ENCODE measurements at places on chromosomes 7 and 10.

DNA sequence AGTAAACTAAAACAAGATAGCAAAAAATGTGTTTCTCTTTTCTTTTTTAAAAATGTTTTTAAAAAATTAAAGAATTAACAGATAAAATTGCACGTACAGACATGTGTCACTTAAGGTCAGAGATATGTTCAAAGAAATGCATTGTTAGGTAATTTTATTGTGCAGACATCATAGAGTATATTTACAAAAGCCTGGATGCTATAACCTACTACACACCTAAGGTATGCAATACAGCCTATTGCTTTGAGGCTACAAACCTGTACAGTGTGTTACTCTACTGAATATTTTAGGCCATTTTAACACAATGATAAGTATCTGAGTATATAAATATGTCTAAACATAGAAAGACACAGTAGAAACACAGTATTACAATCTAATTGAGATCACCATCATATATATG lies 253.1 kb downstream of the PRKG1 start:
- DNase-seq = no peak

DNA sequence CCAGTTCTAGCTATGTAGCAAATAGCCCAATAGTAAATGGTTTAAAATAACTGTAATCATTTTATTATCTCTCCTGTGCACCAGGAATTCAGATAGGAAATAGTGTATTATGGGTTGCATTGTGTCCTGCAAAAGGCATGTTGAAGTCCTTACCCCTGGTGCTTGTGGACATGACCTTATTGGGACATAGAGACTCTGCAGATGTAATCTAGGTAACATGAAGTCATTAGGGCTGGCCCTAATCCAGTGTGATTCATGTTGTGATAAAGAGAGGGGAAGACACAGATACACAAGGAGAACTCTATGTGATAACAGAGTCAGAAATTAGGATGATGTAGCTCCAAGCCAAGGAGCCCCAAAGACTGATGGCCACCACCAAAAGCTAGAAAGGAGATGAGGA lies 462.8 kb downstream of the GALNT17 start:
- DNase-seq = no peak

GRCh38 chr7:106562711-106563366 lies 98.1 kb downstream of the CCDC71L start:
- no peak for DNase-seq

GRCh38 chr10:124286621-124287020 lies 132.1 kb downstream of the OAT start:
- DNase-seq = no peak

DNA sequence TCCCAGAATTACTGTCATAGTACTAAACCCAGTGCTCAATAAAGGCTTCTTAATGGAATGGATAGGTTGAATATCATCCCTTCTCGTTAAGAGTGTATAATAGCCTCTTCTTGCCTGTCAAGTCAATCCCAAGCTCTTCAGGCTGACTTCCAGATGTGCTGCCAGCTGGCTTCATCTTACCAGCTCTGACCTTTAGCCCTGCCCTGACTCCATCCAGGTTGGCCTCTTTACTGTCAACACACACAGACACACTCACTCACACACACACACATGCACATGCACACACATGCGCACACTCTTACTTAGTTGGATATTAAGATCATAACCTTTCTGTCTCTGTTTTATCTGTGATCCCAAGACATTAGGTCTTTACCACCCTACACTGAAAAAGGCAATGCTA lies 49.1 kb downstream of the ASB4 start:
- no peak for DNase-seq

GRCh38 chr7:86929293-86930109 lies 130.0 kb downstream of the ELAPOR2 start:
- peak; percentile 20 for DNase-seq

- no peak for DNase-seq
Observed at GRCh38 chr10:119917777-119918176, 25.2 kb downstream of the SEC23IP start.

DNA sequence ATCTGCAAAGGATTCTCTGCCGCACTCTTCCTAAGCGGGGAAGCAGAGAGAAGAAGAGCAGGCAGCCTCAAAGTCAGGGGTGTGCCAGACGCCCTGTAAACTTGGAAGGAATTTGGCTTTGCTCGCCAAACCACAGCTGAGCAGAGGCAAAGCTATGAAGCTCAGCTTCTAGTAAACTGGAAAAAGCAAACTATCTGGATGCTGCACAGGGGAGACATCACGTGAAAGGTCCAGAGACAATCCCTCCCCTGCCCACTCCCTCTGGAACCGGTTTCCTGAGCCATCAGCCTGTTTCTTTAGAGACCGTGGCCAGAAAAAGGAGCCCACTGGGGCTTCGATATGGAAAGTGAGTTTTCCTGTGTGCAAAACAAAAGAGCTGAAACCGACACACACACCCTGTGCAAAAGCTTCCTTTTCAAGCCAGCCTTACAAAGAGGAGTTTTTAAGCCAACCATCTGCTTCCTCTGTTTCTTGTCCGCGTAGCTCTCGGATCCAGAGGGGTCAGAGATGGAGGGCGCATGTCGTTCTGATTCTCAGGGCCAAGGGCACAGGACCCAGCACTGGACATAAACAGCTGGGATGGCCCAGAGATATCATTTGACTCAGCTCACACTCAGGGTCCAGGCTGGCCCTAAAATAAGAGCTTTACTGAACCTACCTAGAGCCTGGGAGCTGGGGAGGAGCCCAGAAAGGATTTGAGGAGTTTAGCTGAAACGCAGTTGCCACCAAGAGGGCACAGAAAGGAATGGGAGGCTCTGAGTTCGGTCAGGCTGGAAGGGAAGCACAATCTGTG lies 58.2 kb upstream of the DNAAF5 start:
- no peak for DNase-seq

DNA sequence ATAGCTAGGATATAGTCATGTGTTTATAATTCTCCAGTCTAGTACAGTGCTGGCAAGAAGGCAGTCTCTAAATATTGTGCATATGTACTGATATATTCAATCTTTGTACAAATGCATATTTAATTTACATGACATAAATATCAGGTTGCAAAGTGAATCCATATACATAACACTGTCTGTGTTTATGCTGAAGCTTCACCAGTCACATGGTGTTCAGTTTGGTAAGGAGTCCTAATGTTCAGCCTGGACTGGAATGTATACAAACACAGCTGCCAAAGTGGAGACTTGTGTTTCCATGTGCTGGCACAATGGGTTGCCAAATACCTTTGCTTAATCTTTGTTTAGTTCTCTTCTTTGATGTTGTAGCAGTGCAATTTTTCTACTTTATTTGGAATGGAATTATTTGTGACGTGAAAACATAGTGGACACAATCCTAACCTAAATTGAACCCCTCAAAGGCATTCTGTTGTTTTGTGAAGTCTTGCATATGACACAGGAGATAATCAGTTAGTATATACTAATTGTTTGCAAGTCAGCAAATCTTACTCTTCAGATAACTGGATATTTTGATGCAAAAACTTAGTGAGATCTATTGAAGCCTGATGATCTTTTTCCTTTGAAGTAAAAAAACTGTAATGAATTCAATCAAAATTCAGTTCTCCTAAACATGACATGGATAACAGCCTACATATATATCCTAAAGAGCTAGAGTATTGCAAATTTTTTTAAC lies 17.3 kb upstream of the ARL4A start:
- no peak for DNase-seq

DNA sequence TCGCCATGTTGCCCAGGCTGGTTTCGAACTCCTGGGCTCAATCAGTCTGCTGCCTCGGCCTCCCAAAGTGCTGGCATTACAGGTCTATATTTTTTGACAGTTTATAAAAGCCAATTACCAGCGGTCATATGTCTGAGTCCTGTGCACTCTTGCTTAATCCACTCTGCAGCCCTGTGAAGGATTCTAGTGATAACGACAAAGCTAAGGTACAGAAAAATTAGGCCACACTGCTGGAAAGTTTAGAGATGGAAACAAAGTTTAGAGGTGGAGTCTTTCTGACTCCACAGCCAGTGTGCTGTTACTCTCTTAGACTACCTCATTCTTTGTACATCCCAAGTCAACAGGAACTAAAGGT lies 707 bp downstream of the PTER start:
- no peak for DNase-seq

DNA sequence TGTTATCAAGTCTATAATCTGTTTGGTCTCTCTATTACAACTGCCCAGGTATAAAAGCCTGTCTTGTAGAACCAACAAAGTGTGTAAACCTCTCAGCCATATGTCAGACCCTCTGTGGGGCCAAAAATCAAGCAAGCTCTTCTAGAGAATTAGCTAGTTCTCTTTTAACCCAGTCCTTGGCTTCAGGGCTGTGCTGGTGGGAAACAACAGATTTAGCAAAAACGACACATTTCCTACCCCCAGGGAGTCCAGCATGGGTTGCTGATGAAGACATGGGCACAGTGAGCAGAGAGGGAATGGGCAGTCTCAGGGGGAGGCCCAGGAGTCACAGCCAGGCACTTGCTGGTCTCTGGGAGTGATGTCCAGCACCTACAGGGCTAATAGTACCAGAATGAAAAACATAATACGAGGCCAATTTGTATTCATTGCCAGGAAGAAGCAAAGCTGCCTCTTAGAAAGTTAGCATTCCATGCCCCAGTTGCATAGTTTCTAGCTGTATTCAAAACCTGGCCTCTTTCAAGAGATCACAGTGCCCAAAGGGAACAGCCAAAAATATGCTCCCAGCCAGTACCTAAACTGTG lies 80.1 kb downstream of the FRMD4A start:
- no peak for DNase-seq

DNA sequence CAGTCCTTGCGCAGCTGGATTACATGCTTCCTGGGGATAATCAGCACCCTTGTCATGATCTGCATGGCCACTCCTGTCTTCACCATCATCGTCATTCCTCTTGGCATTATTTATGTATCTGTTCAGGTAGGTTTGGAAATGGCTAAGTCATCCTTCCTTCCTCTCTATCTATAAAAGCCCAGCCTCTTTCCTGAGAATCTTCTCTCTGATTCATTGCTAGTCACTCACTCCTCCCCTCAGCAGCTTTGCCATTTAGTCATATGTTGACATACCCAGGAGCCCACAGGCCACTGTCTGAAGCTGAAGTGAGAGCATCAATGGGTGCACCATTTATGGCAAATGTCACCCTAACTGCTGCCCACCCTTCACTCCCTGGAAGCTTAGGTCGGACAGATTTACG lies 52.0 kb downstream of the ABCC2 start:
- DNase-seq = no peak

GRCh38 chr7:2651336-2651735 lies 19.6 kb downstream of the TTYH3 start:
- no peak for DNase-seq

DNA sequence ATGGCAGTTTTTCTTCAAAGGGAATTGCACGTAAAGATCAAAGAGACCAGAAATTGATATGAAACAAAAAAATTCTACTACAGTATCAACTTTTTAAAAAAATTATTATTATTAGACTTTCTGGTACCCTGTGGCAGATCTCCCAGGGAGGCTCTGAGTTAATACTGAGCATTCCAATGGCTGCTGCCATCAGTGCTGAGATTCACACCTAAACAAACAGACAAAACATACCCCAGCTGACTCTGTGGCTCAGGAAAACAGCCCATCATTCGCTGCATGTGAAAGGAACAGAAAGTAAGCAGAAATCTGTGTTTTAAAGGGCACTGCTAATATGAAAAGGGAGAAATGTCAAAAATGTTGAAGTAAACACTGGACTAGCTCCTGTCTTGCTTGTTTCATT lies 118.4 kb downstream of the GRM3 start:
- DNase-seq = no peak

- no peak for DNase-seq
Observed at GRCh38 chr7:150465414-150465813, 15.0 kb downstream of the GIMAP8 start.

GRCh38 chr10:124612611-124613498 lies 131.3 kb downstream of the FAM53B start:
- no peak for DNase-seq

DNA sequence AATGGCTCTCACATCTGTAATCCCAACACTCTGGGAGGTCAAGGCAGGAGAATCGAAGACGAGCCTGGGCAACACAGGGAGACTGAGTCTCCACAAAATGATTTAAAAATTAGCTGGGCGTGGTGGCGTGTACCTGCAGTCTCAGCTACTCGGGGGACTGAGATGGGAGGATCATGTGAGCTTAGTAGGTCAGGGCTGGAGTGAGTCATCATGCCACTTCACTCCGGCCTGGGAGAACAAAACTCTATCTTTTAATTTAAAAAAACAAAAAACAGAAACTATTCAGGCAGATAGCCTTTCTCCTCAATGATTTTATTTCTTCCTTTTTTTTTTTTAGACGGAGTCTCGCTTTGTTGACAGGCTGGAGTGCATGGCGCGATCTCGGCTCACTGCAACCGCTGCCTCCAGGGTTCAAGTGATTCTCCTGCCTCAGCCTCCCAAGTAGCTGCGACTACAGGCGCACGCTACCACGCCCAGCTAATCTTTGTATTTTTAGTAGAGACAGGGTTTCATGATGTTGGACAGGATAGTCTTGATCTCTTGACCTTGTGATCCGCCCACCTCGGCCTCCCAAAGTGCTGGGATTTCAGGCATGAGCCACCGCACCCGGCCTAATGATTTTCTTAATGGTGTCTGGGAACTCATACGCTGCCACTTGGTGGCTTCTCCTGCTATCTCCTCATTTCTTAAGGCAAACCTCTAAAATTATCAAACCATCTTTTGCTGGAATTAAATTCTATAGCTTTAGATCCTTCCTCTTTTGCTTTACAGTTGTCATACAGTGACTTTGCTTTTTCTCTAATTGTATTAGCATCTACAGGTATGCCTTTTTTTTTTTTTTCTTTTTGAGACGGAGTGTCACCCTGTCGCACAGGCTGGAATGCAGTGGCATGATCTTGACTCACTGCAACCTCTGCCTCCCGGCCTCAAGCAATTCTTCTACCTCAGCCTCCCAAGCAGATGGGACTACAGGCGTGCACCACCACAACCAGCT lies 22.9 kb downstream of the SRPK2 start:
- no peak for DNase-seq

DNA sequence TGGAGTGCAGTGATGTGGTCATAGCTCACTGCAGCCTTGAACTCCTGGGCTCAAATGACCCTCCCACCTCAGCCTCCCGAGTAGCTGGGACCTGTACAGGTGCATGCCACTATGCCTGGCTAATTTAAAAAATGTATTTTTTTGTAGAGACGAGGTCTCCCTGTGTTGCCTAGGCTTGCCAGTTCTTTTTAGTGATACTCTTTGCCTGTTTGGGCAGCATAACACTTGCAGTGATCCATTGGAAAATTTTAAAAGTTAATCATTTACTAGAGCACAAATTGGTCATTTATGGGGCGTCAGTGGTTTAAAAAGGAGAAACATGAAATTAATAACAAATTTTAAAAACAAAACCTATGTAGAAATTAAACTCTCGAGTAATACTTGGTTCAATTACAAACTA lies 78.3 kb downstream of the DYNC2I1 start:
- DNase-seq = no peak

DNA sequence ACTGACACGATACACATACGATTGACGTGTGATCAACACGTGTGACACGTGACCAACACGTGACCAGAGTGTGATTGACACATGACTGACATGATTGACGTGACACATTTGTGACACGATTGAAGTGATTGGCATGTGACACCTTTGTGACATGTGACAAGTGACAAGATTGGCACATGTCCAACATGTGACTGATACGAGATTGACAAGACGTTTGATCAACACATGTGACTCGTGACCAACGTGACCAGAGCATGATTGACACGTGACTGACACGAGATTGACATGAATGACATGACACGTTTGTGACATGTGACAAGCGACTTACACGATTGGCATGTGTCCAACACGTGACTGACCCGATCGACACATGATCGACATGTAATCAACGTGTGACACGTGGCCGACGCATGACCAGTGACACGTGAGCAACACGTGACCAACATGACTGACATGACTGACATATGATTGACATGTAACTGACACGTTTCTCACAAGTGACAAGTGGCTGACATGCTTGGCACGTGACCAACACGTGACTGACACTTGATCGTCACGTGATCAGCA lies 22.0 kb downstream of the CRPPA start:
- no peak for DNase-seq
